Stimulated activated CD8-positive, alpha-beta memory T cell treated with anti-CD3 and anti-CD28 coated beads, Interleukin-7, amount 100 ng/mL, for 1 hour (primary cell): ENCODE measurements at places on chromosomes 5 and 9.

DNA sequence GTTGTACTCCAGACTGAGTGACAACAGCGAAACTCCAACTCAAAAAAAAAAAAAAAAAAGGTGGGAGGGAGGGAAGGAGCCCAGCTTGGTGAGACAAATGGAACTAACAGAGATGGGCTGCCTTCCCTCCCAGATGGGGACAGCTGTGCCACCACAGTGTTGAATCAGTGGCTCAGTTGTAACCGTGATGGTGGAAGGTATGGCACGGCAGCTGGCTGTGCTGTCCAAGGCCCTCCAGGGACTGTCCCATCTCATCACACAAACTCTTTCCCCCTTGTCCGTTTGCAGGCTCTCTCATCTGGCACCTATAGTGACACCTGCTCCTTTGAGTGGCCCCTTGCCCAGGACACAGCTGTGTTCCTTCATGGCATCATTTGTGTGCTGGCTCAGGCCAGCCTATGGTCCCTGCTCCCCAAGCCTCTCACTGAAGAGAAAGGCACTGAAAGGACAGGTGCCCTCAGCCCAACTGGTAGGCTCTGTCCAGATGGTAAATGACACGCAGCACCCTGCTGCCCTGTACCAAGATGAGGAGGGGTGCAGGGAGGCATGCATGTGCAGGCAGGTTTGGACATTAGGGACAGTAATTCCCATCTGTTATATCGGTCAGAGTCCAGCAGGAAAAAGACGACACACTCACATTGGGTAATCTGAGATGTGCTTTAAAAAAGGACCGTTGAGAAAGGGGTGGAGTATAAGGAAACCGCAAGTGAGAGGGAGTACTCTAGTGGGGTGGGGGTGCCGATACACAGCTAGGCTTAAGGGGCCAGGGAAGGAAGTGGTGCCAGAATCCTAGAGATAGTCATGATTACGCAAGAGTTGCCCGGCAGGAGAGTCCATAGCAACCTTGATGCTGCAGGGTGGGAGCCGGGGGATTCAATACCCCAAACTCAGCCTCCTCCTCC, 4.3 kb downstream of the SMIM33 start:
- no peak for DNase-seq

- no peak for DNase-seq
Observed at GRCh38 chr5:117943541-117943940, 1044.8 kb downstream of the DTWD2 start.

- DNase-seq, result no peak
Observed at GRCh38 chr9:19208653-19209052, 21.8 kb upstream of the DENND4C start.

GRCh38 chr5:160044967-160045366, 36.0 kb downstream of the TTC1 start:
- no peak for DNase-seq

GRCh38 chr5:88405783-88406182, 137.1 kb upstream of the TMEM161B start:
- DNase-seq, result no peak

DNA sequence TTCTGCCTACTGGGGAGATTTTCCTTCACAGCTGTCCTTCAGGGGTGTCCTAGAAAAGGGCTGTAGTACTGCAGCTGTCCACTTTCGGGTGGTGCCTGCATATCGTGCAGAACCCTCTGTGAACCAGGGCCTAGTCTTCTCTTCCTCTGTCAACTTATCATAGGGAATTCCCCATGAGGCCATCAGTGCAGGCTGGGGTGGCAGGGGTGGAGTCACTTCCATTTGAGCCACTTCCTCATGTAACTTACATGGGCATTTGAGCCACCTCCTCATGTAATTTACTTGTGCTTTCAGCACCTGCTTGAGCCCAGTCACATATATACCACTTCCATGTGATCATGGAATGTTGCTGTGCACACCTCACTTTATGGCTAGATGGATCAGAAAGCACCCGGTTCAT, 742.0 kb upstream of the RGMB start:
- DNase-seq, result no peak

DNA sequence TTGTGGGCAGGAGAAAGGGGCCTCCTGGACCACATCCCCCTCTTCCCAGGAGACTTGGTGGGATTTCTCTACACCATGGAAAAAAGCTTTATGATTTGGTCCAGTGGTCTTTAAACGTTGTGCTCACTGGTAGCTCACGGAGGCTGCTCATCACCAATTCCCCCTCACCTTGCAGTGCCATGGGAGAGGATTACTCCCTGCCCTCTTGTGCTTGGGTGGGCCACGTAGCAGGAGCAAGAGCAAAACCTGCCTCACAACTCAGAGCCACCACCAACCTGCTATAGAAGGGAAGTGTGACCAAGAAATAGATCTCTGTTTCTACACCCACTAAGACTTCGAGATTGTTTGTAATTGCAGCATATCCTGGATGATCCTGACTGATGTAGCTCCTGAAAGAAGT, 42.2 kb upstream of the N4BP3 start:
- no peak for DNase-seq

- no peak for DNase-seq
Observed at GRCh38 chr9:34089311-34089710, 37.2 kb downstream of the DCAF12 start.

DNA sequence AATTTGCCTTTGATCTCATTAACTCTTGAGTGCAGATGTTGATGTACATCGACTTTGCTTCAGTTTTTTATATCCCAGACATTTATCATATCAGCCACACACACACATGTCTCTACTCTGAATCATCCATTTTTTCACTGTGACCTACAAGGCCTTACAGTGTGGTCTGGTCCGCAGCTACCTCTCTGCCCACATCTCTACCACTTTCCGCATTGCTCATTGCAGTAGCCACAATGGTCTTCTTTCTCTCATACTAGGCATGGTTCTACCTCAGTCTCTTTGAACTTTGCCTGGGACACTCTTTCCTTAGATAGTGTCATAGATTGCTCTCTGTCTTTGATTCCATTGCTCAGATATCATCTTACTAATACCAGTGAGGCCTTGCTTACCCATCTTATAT, 87.9 kb upstream of the FSD1L start:
- no peak for DNase-seq

GRCh38 chr5:40560474-40561110, 119.1 kb upstream of the PTGER4 start:
- no peak for DNase-seq

- DNase-seq, result no peak
Observed at GRCh38 chr5:7493081-7493480, 97.1 kb downstream of the ADCY2 start.

DNA sequence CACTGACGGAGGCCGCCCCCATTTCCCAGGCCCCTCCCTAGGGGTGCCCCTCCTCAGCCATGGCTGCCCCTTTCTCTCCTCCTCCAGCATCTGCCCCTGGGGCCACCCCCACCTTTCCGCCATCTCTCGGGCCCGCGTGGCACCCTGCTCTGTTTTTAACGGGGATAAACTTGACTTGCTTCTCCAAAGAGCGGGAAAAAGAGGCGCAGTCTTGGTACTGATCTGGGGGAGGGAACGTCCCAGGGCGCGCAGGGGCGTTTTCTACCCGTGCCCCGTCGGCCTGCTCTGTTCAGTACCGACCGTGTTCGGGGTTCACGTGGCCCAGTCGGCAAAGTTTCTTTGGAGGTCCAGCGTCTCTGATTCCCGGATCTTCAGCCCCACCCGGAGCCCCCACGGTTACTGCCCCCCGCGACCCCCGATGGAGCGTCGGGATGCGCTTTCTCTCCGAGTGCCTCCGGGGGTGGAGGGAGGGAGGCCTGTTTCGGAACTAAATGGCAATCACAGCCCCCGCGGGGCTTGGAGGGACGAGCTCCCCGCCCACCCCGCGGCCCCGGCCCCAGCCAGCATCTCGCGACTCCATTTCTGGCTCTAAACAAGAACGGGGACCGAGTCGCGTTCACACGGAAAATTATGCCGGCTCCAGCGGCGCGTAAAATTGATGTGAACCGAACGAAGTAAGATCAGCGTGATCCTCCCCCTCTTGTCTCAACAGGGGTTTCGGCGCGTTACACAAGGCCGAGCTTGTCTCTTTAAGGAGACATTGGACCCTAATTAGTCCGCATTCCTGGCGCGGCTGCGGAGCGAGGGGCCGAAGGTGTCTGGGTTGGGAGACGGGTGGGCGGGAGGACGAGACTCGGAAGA, 1.1 kb upstream of the TLE4 start:
- no peak for DNase-seq

DNA sequence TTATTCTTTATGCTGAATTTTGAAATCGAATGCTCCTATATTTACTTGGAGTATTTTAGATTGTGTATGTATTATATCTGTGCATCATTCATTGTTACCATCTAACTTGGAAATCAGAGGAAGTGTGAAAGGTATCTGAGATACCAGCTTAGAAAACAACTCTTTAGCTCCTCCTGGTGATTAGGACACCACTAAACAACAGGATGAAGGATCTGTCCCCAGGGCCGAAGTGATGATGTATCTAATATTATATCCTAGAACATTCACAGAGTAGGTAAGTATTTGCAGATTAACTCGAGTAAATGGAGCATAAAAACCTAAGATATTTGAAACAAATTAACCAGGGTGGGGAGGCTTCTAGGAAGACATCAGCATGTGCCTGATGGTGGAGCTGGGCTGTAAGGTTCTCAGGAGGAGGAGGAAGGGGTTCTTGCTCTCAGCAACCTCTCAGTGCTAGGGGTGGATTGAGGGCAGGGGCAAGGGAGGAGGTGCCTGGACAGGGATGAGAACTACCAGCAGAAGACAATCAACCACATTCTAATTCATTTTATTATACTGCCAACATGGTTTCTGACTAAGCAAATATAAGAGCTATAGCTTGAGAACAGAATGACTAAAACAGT, 2.6 kb upstream of the NFIL3 start:
- no peak for DNase-seq

GRCh38 chr9:6054280-6055099, 39.1 kb upstream of the RANBP6 start:
- peak; percentile 24 for DNase-seq

DNA sequence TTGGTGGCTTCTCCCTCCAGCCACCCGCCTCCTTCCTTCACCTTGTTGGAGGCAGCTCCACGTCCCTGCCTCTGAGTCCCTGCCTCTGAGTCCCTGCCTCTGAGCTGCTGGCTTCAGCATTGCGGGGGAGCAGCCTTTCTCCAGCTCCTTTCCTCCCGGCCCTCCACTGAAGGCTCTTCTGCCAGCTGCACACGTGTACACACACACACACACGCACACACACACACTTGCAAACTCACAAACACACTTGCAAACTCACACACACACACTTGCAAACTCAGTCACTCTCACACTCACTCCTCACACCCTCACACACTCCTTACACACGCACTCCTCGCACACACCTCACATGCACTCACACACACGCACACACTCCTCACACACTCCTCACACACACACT, 45.1 kb downstream of the C9orf50 start:
- no peak for DNase-seq

DNA sequence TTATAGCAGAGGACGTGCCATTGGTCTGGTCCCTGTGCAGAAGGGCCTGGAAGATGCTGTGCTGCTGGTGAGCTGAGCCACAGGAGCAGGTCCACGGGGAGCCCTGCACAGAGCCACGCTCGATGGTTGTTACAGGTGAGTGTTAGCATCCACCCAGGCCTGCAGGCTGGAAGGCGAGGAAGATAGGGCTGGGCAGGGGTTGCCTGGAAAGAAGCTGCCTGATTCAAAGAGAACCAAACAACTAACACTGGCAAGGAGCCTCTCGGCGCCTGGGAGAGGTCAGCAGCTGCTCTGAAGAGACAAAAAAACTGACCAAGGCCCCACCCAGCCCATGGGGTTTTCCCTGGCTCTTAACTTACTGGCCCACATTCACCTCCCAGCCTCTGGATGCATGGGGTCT, 160.2 kb downstream of the MED10 start:
- no peak for DNase-seq

- no peak for DNase-seq
Observed at GRCh38 chr5:35860686-35861085, 4.0 kb downstream of the IL7R start.

GRCh38 chr5:172886476-172886875, 52.4 kb downstream of the ERGIC1 start:
- DNase-seq, result no peak

GRCh38 chr9:127970401-127971313, 10.1 kb downstream of the EEIG1 start:
- no peak for DNase-seq

DNA sequence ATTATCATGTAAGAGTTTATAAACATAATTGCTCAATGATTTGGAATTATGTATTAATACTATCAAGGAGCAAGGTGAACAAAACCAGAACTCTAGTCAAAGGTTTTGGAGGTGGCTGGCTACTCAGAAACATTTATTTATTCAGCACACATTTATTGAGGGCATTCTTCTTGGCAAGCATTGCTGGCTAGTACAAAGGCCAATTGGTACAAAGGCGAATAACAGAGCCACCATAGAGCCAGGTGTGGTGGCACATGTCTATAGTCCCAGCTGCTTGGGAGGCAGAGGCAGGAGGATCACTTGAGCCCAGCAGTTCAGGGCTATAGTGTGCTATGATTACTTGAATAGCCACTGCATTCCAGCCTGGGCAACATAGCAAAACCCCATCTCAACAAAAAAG, 242.1 kb downstream of the CWC27 start:
- DNase-seq, result no peak

GRCh38 chr5:72440207-72440638, 67.0 kb downstream of the ZNF366 start:
- no peak for DNase-seq

GRCh38 chr9:116207371-116208111, 54.0 kb downstream of the PAPPA start:
- no peak for DNase-seq

GRCh38 chr9:104748359-104749031, 1.0 kb downstream of the NIPSNAP3A start:
- DNase-seq, result no peak

GRCh38 chr9:136594492-136594891, 48.6 kb upstream of the NOTCH1 start:
- DNase-seq, result no peak

DNA sequence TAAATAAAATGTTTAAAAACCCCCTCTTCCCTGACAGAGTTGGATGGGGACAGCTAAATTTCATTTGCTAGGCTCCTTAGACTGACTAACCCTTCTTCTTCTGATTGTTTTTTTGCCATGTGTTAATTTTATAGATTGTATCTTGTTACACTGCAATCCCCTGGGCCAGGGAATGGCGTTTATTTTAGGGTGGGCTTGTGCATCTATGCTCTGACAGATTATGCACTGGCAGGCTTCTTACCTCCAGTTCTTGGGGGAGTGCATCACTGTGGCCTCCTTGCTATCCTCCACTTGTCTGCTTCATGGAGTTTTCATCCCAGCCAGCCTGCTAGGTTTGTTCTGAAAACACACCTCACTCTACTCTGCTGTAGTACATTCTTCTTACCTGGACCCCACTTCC, 159.8 kb downstream of the DROSHA start:
- DNase-seq, result no peak
